ENCODE measurements at places on chromosomes 11 and 22.
A peak's percentile ranks its signal among the peaks of the same experiment; 100 is the strongest.

DNA sequence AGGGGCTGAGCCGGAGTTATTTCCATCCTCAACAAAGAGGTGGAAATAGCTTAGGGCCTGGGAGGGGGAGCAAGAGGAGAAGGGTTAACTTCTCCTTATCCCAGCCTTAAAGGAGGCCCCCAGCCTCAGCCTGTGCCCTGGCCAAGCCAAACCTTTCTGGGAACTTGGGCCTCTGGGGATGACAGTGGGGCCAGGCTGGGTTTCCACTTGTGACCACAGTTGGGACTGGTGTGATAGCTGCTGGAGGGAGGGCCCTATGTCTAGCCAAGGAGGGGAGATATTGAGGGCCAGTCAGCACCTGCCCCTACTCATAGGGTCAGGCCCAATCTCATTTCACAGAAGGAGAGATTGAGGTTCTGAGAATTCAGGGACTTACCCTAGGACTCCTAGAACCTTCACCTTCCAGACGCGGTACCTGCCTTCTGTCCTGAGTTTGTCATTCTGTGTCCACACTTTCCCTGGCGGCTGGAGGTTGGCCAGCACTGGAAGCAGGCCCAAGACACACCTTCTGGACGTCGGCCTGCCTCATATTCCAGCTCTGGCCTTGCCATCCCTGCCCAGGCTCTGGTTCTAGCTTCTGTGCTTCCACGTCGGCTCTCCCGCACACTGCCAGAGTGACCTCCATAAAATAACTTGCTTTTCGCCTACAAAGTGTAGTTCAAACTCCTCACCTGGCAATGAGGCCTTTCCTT lies 3.1 kb downstream of the RELT start:
- no peak for DNase-seq

- DNase-seq = peak; percentile 97
Observed at GRCh38 chr22:37023743-37024338, 4.3 kb downstream of the MPST start.

DNA sequence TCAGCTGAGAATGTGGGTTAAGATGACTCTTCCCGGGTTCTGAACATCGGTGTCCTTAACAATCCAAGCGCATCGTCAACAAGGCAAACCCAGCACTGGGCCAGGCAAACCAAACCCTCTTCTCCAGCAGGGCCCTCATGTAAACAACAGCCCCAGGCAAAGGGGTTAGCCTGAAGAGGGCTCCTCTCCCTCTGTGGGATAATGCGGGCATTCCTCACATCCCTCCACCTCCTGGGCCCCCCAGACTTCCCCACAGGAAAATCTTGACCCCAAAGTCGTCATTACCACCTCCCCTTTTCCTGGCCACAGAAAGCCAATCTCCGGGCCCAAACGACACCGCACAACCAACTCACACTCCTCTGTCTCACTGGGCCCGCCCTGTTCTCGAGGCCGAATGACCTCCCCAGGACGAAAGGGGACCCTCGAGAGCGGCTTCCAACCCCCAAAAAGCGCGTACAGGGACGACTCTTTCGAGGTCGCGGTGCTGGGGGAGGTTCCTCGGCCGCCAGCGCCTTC lies 566 bp downstream of the DDB1 start:
- DNase-seq = no peak

DNA sequence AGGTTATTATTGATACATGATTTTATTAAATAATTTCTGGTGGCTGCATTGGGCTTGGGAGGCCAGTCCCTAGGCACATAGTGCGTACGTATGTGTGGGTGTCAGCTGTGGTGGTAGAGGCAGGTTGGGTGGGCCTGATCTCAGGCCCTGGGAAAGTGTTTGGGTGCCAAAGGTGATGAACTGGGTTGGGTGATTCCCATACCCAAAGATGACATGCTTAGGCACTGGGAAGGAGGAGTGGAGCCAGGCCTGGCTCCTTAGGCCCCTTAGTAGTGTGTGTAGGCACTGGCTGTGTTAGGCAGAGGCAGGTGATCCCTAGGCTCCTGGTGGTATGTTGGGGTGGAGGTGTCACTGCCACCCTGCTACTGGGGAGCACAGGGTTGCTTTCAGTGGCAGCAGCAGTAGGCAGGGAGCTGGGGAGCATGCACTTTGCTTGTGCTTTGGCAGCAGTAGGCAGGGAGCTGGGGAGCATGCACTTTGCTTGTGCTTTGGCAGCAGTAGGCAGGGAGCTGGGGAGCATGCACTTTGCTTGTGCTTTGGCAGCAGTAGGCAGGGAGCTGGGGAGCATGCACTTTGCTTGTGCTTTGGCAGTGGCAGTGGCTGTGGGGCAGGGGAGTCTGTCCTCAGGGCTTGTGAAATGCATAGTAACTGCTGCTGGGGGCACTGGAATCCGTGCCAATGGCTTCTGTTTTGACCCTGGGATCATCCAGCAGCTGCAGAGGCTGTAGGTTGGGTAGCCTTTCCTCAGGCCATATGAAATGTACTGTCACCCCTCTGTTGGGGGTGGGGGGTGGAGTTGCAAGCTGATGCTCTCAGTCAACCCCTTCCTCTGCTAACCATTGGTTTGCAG lies 84.4 kb downstream of the RRM1 start:
- peak; percentile 80 for DNase-seq

DNA sequence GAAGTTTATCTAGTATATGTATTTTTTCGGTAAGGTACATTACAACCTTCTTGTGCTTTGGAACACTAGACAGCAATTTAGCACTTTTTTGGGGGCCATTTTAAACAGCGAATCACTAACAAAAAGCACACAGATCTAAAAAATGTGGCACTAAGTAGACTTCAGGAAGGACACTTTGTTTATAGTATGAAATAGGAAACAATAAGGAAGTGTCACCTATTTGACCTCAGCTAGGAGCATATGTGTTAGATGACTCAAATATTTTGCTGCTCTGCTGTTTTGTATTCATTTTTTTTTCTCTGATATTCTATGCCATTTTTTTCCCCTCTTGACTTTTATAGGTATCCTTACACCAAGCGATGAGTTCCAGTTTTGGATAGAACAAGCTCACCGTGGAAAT lies 5.6 kb downstream of the DYNC2H1 start:
- DNase-seq = no peak

DNA sequence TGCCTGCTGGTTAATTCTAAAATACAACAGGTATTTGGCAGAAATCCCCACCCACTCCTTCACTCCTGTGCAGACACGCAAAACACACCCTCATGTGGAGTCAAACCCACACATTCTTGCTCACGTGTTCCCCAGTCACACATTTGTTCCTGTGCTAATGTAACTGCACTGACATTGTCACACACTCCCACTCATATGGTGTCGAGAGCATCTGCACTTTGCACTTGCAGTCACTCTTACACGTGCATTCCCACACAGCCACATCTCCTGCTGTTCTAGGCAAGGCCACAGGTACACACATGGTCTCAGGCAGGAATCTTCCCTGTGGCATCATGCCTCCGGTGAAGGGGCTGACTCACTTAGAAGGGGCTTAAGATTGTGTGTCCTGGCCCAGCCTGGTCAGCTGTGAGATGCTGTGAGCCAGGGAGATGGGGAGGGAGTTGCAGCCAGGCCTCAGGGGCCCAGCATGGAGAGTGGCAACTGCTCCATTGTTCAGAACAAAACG lies 395.0 kb downstream of the TENM4 start:
- peak; percentile 78 for DNase-seq

GRCh38 chr22:36552289-36552688 lies 23.3 kb upstream of the EIF3D start:
- no peak for DNase-seq

DNA sequence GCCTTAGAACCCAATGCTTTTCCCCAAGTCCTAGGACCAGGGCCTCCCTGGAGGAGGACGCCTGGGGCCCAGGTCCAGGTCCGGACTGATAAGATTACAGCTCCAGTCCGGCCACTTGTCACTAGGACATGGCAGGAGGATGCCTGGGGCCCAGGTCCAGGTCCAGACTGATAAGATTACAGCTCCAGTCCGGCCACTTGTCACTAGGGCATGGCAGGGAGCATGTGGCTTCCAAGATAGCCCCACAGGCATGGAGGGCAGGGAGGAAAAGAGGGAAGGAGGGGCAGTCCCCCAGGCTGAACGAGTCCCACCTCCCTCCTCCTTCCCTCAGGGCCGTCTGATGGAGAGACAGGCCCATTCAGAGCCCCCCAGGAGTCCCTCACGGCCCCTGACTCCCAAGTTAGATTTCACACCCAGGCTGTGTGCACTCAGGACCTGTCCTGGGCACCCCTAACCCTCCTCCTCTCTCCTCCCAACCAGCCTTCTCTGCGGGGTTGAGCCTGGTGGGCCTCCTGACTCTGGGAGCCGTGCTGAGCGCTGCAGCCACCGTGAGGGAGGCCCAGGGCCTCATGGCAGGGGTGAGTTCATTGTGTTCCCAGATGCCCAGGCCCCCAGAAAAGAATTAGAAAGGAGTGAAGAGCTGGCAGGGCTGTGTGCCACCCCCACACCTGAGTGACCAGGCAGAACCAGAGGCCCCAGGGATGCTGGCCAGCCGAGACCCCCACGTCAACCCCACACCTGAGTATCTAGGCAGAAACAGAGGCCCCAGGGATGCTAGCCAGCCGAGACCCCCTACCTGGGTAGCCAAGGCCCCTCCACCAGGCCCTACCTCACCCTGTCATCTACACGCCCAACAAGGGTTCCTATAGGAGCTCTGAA lies 2.1 kb downstream of the TSPAN32 start:
- peak; percentile 33 for DNase-seq

Measured in right lobe of liver (tissue), 6 donors.